NCI-H774 (cell line): ENCODE measurements at places on chromosomes 6 and 20.

DNA sequence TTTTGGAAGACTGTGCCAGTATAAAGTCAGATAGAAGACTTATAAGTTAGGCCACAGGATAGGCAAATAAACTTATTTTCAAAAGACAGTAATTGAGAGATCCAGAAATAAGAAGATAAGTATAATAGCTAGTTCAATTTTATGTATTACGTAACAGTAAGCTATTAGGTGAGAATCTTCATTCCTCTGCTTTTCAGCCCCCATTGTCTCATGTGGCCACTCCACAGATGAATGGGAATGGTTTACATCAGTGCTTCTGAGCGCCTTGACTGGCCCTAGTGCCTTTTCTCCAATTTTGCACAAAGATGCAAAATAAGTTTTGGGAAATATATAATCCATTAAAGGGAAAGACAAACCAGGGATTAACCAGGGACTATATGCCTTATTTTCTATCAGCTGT lies 550.5 kb downstream of the MMUT start:
- no peak for DNase-seq

GRCh38 chr20:36193977-36194712 lies 39.6 kb downstream of the EPB41L1 start:
- DNase-seq, result no peak

DNA sequence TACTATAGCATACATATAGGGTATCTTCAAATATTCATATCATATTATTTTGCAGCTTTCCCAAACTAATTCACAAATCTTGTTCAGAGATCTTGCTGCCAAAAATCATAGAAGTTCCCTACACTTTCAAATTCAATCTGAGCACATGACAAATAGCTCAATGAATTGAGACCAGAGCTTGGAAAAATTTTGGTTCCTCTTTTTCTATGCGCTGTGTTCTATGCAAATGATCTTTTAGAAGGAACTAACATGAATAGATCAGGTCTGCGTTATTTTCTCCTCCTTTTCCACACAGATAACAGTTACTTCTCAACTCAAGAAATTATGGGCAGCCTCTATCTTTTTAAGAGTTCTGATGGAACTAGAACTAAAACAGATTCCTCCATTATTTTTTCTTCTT lies 316.3 kb downstream of the ARHGAP18 start:
- no peak for DNase-seq

DNA sequence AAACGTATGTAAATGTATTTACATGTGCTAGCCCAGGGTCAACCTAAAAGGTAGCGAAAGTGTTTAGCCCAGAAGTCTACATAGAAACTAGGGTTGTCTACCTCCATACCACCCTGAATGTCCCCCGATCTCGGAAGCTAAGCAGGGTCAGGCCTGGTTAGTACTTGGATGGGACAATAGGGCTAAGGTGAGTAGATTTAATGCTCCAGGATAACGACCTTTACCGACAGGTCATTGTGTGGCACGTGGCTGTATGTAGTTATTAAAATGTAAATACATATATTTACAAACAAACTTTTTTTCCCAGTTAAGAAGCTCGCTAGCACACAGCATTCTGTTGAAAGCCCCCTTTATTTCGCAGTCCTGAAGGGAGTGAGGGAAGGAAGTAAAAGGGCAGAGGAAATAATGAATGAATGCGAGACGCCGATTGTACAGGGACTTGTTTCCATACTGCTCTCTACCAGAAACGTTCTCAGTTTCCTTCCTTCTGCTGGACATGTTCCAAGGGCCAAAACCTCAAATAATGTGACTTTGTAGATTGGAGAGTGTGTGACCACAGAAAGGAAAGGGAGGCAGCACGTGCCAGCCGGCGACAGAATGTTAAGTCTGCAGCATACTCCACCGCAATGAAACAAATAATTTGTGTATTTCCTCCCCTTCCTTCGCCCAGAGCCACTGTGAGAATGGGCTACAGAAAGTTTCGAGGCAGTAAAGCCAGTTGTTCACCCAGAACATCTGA lies 612 bp downstream of the ADAT2 start:
- peak; percentile 5 for DNase-seq

DNA sequence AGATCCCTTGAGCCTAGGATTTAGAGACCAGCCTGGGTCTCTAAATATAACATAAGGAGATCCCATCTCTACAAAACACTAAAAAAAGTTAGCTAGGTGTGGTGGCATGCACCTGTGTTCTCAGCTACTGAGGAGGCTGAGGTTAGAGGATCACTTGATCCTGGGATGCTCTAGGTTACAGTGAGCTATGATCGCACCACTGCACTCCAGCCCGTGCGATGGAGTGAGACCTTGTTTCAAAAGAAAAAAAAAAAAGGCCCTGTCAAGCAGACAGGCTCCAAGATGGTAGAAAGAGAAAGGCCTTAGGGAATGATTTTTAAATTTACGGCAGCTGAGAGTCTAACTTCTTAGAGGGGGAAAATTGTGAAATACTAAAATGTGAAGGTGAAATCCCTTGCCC lies 22.6 kb upstream of the NCOA3 start:
- no peak for DNase-seq

- DNase-seq, result no peak
Measured at GRCh38 chr20:8930726-8931125, 138.2 kb upstream of the PLCB4 start.

DNA sequence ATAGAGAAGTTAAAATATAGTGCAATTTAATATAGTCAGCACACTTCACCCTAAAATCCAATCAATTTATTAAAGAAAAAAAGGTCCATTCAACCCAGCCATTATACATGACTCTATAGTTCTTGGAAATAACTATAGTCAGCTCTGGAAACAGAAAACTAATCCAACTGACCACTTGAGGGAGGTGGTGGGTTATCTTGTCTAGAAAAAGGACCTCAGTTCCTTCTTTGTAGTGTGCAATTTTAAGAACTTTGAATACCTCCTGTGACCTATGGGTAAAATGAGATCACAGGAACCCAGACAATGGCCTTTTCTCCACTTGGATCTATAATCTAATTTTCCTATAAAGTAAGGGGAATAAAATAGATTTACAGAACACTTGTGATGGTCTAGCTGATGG lies 163.6 kb upstream of the CENPW start:
- peak; percentile 46 for DNase-seq

- no peak for DNase-seq
Measured at GRCh38 chr6:128230267-128230989, 290.0 kb downstream of the PTPRK start.

- DNase-seq, result no peak
Measured at GRCh38 chr6:11392778-11393507, 144.6 kb upstream of the TMEM170B start.

- no peak for DNase-seq
Measured at GRCh38 chr6:52909131-52909530, 367 bp downstream of the GSTA3 start.

GRCh38 chr6:15077961-15078360 lies 167.9 kb upstream of the JARID2 start:
- no peak for DNase-seq

DNA sequence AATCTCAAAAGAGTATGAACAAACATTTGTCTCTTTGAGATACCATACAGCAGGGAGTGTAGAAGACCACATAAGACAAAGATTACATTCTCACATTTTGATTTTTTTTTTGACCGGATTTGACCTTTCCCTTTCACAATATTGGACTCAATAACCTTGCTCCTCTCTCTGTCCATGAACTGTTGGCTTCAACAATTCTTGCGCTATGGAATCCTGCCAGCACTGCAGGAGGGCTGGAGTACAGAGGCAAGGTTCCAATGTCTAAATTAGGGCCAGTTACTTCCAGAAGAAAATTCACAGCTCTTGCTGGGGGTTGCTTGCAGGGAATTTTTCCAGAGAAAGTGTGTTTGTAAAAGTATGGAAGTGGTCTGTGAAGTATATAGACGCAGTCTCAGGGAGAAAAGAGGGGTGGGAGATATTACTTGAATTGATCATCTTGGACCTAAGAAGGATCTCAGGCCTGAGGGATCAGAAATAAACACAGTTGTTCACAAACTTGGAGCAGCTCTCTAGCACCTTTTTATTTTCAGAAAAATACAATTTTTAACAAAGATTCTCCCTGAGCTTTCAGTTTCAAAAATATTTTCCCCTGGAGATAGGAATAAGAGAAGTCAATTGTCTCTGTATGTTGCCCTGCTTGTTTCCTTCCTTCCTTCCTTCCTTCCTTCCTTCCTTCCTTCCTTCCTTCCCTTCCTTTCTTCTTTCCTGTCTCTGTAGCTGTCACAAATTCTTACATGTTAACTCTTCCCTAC lies 765.9 kb downstream of the BCKDHB start:
- no peak for DNase-seq

GRCh38 chr20:62776692-62777527 lies 19.4 kb upstream of the MRGBP start:
- DNase-seq, result no peak

DNA sequence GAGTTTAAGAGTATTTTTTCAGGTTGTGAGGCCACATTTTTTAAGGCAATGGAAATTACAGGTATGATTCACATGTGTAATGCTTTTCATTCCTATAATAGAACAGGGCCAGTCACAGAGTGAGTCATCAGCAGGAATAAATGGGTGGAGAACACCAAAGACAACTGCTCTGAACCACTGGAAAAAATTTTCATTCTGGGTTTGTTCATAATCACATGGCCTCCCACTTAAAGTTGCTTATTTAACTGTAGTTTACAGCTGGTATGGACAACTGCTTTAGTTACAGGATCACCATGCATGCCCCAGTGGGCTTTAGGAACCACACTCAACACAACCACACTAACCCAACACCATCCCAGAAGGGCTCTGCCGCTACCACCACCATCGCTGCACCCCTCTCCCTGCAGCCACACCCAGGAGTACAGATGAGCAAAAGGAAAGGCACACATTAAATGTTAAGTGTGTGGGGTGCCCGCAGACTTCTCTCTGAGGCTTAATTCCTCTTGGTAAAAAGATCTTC lies 107.0 kb upstream of the DST start:
- no peak for DNase-seq

GRCh38 chr20:44056010-44056698 lies 130.8 kb downstream of the JPH2 start:
- DNase-seq, result no peak

DNA sequence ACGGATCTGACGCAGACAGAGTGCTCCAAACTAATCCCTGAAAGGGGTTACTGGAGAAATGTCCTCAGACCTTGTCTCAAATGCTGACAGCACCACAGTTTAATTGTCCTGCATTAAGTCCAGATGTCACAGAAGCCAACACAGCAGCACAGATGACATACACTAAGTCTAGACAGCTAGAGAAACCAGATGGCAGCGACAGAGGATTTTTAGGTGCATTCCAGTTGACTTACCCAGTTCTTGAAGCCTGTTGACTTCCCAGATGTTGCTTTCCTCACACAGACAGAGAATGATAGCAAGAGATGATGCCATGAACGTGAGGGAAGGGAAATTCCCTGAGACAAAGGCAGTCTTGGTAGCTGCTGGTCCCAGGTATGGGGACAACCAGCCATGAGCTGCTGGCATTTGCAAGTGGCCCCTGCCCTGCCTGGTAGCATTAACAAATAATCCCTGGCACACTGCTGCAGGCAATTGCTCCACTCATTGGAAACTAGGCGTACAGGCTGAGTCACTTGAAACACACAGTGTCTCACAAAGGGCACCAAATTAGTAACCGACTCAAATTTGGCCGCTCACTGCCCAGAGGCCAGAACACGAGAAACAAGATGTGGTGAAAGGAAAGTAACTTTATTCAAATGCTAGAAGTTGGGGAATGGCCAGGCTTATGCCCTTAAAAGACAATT lies 52.2 kb downstream of the ADGB start:
- no peak for DNase-seq

- DNase-seq, result no peak
Measured at GRCh38 chr6:126661646-126662045, 321.7 kb downstream of the CENPW start.

GRCh38 chr20:15992564-15992963 lies 580.7 kb downstream of the KIF16B start:
- no peak for DNase-seq

DNA sequence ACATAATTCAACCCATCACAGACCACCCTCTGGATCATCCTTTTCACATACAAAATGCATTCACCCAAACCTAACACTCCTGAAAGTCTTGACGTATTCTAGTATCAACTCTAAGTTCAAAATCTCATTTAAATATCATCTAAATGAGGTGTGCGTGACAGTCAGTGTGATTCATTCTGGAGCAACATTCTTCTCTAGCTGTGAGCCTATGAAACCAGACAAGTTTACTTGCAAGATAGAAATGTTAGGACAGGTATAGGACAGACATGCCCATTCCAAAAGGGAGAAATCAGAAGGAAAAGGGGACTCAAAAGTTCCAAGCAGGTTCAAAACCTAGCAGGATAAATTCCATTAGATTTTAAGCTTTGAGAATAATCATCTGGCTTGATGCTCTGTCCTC lies 329.7 kb downstream of the CD83 start:
- no peak for DNase-seq

DNA sequence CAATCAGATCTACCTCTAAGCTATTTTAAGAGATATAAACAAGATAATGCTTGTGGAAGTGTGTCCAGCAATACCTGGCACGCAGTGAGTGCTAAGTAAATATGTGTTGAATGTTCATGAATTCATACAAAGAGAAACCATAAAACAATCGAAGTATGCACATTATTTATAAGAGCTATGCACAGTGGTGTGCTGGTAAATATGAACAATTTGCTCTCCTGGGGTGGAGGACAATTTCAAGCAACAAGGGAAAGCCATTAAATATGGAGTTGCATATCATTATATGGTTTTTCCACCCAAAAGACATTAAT lies 526.6 kb upstream of the MARCKS start:
- DNase-seq, result peak; percentile 68

DNA sequence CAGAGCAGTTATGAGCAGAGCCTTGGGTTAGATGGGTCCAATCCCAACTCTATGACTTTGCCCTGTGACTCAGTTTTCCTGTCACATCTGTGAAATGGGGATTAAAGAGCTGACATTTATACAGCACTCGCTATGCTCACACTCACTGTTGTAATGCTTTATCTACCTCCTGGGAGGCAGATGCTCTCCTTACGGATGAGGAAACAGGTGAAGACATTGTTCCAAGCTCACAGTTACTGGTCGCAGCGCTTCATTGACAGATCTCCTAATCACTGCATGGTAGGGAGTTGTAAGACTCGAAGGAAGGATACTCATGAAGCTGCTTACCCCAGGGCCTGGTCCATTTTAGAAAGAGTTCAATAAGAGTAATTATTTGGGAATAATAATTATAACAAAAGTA lies 2.9 kb upstream of the MYLK2 start:
- no peak for DNase-seq
